ENCODE measurements at places on chromosomes 4 and X.

GRCh38 chrX:25523574-25524540 lies 508.1 kb upstream of the ARX start:
- no peak for DNase-seq

DNA sequence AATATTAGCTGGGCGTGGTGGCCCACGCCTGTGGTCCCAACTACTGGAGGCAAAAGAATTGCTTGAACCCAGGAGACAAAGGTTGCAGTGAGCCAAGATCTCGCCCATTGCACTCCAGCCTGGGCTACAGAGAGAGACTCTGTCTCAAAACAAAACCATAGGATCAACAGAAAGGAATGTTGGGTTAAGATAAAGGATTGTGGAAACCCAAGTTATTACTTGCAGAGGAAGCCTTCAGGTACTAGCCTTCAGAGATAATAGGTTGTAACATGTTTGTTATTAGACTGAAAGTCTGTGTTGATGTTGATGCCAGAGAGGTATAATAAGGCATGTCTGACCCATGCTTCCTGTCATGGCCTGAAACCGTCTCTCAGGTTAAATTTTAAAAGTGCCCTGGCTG lies 16.9 kb downstream of the SSX5 start:
- no peak for DNase-seq

GRCh38 chrX:9489234-9489633 lies 24.4 kb downstream of the TBL1X start:
- DNase-seq: no peak

DNA sequence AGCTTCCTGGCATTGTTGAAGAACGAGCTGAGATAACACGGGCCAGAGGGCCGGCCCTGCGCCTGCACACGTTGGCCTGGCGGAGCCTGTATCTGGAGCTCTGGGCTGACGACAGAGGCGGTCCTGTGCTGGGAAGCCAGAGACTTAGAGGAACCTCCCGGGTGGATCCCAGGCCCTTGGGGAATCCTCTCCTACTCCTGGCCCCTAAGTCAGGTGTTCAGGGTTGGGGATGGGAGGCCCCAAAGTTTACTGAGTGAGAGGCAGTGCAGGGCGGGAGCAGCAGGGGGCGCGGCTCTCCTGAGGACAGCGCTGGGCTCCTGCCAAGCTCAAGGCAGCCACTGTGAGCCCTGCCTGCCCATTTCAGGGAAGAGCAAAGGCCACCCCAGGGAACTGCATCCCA lies 2.5 kb upstream of the HTRA3 start:
- DNase-seq: no peak

- DNase-seq: no peak
Measured at GRCh38 chr4:13865871-13866669, 238.5 kb upstream of the BOD1L1 start.

DNA sequence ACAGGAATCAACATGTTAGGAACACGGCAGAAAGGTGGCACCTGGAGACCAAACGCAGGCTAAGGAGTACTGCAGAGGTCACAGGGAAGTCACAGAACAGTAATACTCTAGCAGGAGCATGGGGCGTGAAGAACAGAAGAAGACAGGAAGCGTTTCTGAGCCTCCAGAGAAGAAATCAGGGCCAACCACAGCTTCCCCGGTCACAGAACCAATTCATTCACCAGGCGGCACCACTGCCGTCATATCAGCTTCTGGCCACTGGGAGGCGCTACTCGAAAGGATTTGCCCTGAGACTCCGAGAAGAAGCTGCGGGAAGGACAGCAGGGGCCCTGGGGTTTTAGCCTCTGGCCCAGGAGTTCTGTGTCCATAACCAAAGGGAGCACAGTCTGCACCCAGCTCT lies 78.0 kb upstream of the DRD5 start:
- DNase-seq: peak; percentile 33

DNA sequence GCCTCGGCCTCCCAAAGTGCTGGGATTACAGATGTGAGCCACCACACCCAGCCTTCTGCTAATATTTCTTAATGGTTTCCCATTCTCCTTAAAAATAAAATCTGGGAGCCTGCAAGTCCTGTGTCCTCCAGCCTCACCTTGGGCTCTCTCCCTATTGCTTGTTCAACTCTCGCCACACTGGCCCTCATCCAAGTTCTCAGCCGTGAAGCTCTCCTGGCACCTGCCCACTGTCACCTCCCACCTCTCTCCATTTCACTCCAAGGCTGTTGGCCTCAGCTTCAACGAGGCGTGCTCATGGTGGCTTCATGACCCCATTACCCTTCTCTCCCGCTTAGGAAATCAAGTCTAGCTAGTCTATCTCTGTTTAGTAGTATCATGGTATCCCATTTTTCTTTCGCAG lies 9.5 kb upstream of the ETNPPL start:
- DNase-seq: no peak

DNA sequence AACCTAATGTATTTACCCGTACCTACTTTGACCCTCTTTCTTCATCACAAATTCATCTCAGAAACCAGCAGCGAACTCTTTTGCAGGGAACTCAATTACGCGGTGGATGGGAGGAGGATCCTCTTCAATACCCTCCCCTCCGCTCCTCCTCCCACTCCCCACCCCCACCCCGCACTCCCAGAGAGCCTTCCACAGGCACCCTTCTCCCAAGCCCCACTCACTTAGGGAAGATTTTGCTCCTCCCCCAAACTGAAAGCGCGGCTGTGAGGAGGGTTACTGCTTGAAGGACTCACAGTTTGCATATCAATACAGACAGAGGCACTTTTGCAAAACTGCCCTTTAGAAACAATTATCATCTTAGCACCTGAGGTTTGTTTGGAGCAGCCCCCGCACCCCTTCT lies 960 bp upstream of the IL1RAPL1 start:
- no peak for DNase-seq

DNA sequence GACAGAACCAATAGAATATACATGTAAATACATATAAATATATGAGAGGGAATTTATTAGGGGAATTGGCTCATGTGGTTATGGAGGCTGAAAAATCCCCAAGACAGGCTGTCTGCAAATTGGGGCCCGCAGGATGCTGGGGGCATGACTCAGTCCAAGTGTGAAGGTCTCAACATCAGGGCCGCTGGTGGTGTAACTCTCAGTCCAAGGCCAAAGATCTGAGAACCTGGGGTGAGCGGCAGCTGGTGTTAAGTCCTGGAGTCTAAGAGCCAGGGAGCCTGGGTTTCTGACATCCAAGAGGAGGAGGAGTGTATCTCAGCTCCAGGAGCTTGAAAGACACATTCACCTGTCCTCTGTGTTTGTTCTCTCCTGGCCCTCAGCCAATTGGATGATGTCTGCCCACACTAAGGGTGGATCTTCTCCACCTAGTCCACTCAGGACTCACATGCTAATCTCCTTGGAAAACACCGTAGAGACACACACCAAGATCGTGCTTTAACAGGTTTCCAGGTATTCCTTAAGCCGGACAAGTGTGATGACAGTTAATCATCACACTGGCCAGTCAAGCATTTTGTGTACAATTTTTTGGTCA lies 28.9 kb downstream of the TIGD2 start:
- DNase-seq: no peak

DNA sequence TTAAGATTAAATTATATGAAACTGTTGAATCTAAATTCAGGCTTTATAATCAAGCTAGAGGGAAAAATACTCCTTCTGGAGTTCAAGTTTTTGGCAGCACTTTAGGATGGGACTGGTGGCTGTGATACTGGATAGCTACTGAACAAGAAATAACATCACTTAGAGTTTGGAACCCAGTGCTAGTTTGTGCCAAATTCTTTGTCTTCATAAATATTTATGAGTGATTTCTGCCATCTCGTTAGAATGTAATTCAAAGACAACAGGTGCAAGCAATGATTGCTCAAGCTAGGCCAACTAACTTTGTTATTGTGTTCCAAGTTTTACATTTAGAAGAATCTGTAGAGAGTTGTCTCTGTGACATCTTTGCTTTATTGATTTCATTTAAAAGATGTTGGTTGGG lies 417.9 kb downstream of the FAT4 start:
- DNase-seq: no peak

DNA sequence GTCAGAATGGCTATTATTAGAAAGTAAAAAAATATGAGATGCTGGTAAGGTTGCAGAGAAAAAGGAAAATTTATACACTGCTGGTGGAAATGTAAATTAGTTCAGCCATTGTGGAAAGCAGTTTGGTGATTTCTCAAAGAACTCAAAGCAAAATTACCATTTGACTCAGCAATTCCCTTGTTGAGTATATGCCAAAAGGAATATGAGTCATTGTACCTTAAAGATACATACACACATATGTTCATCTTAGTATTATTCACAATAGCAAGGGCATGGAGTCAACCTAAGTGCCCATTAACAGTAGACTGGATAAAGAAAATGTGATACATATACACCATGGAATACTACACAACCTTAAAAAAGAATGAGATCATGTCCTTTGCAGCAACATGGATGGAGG lies 148.2 kb downstream of the COMMD8 start:
- no peak for DNase-seq

DNA sequence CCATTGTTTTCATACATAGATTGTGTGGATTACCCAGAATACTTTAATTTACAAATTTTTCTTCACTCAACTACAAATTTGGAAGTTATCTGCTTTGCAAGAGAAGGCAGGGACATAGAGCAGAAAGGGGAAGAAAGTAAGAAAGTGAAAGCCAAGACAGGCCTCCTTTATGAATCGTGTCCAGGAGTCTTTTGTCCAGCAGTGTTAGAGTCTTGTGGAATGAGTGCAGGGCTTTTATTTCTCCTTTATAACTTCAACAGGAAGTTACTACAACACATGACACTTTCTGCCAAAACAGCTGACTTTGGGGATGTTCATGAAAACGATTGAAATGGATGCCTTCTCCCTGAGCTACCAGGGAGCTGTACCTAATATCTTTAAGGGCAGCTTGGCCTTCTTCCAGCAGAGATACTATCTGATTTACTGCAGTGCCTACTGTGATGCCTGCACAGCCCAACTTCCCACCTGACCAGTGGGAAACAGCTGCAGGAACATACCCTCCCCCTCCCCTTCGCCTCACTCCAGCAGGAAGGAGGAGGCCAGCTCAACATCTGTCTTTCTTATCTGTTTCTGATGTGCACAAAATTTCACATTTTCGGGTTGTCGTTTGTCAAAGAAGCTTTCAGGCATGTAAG lies 557.7 kb upstream of the SLIT2 start:
- DNase-seq: no peak

- no peak for DNase-seq
Measured at GRCh38 chr4:2714061-2714770, 41.9 kb downstream of the TNIP2 start.

- DNase-seq: no peak
Measured at GRCh38 chr4:53545273-53545672, 46.0 kb downstream of the LNX1 start.

DNA sequence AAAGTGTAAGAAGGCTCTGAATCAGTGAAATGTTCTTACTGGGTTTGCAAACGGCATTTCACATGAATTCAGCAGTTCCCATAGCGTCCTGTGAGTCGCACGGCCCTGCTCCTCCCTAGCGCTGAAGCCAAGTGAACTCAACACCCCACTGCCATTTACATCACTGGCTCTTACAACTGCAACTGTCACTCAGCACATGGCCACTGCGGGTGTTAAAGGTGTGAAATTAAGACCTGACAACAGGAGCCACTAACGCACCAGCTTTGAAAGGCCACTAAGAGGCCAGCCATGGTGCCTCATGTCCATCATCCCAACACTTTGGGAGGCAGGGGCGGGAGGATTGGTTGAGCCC lies 31.7 kb downstream of the RNF212 start:
- DNase-seq: no peak

Measured in stimulated activated CD8-positive, alpha-beta memory T cell treated with anti-CD3 and anti-CD28 coated beads, Interleukin-7, amount 100 ng/mL, for 24 hours (primary cell).